ENCODE measurements at places on chromosomes 7 and 10.

DNA sequence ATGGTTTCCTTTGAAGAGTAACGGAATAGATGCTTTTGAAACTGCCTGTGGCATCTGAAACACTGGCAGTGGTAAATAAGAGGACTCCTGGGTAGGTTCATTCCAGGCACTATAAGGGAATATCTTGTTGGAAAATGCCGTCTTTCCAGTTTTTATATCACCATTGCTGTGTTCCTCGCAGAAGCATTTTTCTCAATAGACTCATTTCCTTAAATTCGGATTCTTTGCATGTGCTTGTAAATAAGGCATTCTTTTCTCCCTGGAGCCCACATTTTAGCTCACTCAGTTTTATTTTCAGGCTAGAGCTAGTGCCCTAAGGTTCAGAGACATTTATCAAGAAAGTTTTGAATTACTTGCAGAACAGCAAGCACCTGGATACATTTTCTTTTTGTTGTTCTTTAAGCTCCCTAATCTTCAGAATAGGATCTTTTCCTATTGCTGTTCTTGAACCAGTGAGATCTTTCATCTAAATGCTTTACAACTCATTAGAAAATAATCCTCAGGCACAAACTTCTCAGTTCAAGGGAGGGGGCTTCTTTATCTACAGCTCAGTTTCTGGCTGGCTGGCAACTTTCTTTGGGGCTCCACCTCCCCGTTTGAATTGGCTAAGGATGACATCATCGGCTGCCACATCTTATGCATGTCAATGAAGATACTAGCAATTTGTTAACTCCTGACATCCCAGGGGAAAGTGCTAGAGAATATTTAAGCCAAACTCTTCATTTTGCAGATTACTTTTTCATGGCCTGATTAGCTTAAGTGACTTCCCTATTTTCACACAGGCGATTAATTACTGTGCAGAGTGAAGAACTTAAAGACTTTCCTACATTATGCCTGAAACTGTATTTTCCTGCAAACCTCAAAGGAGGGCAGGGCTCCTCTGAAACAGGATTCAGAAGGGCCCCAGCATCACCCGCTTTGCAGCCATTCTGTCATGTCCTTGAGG is 133.7 kb upstream of the RSU1 start:
- peak; percentile 73 for DNase-seq

GRCh38 chr10:12490963-12491362 is 141.6 kb downstream of the CAMK1D start:
- no peak for DNase-seq

DNA sequence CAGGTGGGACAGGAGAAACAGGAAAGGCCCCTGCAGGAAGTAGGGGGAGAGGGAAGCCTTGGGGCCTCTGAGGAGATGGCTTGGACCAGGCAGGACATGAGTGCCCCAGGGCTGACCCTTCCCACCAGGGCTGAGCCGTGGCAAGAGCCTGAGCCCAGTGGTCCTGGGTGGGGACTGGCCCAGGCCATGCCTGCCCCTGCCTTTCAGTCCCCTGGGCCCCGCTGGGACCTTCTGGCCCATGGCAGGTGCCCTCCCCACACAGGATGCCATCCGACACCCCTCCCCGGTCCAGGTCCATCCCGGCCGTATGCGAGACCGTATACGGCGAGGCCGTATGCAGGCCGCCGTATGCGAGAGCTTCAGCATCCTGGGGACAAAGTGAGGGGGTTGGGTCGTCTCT is 2.0 kb downstream of the GRIFIN start:
- no peak for DNase-seq

DNA sequence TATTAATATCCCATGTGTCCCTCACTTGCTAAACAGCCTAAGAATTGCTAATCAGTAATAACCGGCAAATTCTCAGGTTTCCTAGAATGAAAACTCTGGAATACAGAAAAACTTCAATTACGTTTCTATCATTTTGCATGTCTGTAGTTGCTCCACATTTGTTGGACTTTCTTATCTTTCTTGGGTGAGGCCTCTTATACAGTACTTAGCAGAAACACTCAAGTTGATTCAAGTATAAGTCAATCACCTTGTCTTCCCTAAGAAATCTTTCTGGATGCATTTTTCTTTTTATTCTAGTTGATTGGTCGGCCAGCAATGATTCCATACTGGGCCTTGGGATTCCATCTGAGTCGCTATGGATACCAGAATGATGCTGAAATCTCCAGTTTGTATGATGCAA is 61.4 kb downstream of the MGAM2 start:
- no peak for DNase-seq

- DNase-seq = no peak
Observed at GRCh38 chr7:21191321-21192073, 236.4 kb upstream of the SP4 start.

- DNase-seq = peak; percentile 56
Observed at GRCh38 chr10:103241262-103242011, 4.2 kb upstream of the RPEL1 start.

DNA sequence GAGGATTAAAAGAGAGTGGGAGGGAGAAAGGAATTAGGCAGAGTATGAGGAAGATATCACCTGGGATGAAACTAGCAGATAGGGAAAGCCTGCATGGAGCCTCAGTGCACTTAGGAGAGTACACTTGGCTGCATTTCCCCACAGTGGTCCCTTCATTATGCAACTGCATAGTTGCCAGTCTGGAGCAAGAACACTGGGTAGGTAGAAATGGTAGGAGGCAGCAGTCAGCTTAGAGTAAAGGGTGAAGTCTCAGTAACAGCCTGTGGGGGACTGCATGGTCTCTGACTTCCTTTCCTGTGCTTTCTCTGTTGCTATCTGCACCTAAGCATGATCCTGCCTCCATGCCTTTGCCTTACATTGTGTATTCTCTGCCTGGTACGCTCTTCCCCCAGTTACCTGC is 14.0 kb upstream of the PCGF5 start:
- DNase-seq = no peak

GRCh38 chr10:119299531-119299930 is 92.2 kb downstream of the GRK5 start:
- no peak for DNase-seq

DNA sequence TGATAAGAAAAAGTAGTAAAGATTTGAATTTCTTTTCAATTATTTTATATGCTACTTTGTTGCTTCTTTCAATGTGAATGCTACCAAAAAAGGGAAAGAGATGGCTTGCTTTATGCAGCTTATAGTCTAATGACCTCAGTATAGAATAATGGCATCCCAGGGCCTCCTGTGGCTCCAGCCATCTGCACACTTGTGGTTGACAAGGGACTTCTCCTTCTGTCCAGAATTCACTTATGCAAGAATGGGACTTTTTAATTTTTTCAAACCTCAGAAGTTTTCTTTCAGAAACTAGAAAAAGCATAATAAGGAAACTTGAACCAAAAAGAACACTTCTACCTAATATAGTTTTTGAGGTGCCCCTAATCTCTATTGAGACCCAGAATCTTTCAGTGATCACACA is 310.9 kb downstream of the CTNNA3 start:
- no peak for DNase-seq

DNA sequence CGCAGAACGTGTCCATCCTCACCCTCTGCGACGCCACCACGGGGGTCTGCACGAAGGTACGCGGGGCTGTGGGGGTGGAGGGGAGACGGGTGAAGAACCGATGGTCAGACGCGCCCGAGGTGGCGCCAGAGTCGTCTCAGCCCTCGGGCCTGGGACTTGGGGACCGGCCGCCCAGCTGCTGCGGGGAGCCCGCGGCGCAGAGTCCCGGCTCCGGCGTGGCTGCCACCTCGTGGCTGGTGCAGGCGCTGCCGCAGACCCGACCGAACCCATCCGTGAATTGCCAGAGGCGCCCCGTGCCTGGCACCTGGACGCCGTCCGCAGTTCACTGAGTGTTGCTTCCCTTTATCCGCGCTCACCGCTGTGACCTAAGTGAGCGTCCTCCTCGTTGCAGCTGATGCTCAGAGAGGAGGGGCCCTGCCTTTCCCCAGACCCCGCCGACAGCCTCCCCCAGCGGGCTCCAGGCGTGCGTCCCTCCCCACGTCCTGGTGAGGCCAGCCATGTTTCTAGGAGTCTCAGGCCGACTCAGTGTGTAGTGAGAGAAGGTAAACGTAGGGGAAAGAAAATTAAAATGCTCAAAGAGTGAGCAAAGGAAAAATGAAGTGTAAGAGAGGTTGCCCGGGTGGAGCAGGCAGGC is 208.7 kb downstream of the PAXIP1 start:
- no peak for DNase-seq

- DNase-seq = no peak
Observed at GRCh38 chr10:68756246-68756645, 35.2 kb downstream of the CCAR1 start.

DNA sequence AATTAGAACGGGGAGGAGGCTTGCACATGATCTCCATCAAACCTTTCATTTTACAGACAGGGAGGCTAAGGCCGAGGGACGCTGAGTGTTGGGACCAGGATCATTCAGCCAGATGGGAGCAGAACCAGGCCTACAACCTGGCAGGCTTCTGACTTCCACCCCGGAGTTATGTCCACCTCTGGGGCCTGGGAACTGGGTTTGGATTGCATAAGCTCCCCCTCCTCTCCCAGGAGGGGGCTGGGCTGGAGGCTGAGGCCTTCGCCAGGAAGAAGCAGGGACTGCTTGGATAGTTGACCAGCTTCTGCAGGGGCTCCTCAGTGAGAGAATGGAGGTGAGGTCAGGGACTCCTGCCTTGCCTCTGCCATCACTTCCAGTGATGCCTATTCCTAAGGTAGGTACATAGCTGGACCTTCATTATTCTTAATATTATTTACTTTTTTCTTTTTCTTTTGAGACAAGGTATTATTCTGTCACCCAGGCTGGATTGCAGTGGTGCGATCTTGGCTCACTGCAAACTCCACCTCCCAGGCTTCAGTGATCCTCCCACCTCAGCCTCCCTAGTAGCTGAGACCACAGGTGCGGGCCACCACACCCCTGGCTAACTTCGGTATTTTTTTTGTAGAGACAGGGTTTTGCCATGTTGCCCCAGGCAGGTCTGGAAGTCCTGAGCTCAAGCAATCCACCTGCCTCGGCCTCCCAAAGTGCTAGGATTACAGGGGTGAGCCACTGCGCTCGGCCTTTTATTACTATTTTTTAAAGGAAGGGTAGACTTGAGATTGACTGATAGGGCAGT is 1.3 kb downstream of the SNX10 start:
- DNase-seq = no peak

DNA sequence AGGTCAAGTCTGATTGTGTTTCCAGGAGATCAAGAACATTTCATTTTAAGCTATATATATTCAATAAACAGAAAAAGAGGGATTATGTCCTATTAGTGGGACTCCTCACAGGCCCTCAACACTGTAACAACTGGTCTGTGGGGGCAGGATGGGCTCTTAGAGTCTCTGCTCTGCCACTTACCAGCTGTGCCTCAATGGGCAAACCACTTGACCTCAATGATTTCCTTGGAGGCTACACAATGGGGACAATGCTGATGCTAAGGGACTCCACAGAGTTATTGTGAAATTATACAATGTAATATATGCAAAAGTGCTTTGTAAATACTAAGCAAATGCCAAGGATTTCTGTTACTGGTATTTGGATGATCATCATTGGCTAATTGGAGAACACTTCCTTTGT is 33.2 kb upstream of the MXI1 start:
- DNase-seq = no peak
